Activated CD4-positive, alpha-beta T cell treated with anti-CD3 and anti-CD28 coated beads, Interleukin-2, amount 50 U/mL, for 24 hours (primary cell): ENCODE measurements at places on chromosomes 6 and 20.

- peak; percentile 23 for DNase-seq
Measured at GRCh38 chr20:50085481-50086365, 27.2 kb downstream of the UBE2V1 start.

DNA sequence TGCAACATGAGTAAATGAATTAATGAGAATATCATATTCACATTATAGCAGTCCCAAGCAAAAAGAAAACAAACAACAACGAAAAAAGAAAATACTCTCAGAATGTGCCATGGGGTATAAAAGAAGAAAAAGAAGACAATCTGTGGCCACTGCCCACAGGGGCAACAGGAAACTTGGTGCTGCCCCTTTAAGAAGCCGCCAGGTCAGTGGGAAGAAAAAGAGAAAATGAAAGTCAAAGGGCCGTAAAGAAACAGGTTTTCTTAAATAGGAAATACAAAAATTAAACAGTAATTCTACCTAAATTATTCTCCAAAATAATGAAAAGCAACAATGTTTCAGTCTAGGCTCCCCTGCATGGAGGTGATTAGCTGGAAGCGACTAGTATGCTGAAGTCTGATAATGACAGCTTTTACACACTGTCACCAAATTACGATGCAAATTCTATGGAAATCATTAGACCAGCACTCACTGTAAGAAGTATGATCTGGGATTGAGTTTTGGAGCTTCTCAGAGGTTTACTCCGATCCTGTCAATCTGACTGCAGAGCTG is 23.6 kb downstream of the GMDS start:
- no peak for DNase-seq

DNA sequence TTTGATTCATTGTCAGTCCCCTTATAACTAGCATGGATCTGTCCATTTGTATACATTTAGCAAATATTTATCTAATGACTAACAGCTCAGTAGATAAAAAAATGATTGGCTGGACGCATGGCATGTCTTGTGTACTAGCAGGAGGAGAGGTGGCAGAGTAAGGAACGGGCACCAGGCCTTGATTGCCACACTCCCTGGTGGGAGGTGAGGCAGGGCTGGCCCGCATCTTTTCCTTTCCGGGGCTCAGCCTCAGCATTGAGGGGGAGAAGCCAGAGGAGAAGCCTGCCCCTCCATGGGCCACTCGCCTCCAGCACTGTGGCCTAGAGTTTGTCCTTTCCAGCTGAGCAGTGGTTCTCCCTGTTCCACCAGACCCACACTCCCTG is 84.9 kb upstream of the TMEM181 start:
- DNase-seq = no peak

GRCh38 chr6:13485923-13486562 is 1.4 kb downstream of the GFOD1 start:
- DNase-seq = no peak

- no peak for DNase-seq
Measured at GRCh38 chr6:137188855-137189254, 15.4 kb upstream of the IL22RA2 start.

DNA sequence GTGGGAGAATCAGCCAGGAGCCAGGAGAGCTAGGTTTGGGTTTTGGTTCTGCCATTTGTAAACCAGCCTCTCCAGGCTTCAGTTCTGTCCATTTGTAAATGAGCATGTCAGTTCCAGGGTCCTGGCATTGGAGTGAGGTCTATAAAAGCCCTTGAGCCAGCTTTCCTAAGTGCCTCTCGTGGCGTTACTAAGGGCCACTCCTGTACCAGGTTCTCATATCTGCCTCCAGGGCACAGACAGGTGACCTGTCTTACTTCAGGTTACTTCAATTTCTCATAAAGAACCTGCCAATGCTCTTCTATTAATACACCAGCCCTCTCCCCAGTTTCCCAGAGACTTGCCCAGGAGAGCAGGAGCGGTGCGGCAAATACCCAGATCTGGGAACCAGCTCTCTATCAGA is 101.9 kb downstream of the VEGFA start:
- no peak for DNase-seq

DNA sequence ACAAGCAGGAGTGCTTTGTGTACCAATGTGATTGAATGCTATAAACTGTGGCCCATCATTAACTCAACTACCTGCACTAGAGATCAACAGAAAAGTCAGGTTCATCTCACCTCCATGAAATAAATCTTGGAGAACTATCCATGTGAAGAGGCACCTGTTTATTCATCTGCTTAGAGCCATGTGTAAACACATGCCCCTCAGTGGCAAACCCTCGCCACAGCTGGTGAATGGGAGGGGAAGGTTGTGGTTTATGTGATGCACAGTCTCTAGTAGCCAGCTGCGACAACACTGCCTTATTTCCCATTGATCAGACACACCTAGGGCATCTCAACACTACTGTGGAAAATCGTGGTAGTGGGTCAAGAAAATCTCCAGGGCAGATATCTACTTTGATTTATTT is 640.2 kb downstream of the PTPRT start:
- DNase-seq = no peak

- DNase-seq = no peak
Measured at GRCh38 chr6:30465595-30466306, 23.6 kb upstream of the HLA-E start.

GRCh38 chr20:59752101-59752586 is 147.8 kb downstream of the PHACTR3 start:
- no peak for DNase-seq

- DNase-seq = no peak
Measured at GRCh38 chr20:6007529-6008103, 46.2 kb downstream of the LRRN4 start.

DNA sequence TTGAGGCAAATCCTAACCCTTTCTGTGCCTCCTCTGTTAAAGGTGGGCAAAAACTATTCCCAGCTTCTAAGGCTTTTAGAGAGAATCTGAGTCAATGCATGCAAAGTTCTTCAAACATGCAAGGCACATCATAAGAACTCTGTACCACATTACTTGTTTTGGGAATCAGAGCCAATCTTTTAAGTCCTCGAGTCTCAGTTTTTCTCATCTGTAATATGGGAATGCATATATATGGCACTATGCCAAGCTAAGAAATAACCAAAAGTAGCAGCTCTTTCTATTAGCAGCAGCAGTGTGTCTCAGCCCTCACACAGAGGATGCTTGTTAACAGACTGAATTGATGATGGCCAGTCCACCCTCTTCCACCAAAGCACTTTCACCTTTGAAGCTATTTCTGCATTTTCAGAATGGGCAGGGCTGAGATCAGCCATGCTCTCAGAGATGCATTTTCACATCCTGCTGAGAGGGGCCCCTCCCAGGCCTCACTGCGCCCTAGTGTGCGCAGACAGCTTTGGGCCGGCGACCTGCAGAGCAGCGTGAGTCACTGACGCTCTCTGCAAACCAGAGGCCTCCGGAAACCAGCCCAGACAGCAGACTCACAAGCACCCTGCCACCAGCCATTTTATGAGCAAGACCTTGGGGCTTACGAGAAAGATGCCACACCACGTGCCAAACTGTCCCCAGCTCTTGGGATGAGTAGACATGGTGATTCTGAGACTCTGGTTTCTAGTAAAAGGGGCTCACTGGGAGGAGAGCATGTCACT is 138.0 kb downstream of the NFATC2 start:
- DNase-seq = peak; percentile 78

- no peak for DNase-seq
Measured at GRCh38 chr20:62728781-62729300, 20.2 kb downstream of the NTSR1 start.

GRCh38 chr6:14831937-14832336 is 413.9 kb upstream of the JARID2 start:
- DNase-seq = no peak

DNA sequence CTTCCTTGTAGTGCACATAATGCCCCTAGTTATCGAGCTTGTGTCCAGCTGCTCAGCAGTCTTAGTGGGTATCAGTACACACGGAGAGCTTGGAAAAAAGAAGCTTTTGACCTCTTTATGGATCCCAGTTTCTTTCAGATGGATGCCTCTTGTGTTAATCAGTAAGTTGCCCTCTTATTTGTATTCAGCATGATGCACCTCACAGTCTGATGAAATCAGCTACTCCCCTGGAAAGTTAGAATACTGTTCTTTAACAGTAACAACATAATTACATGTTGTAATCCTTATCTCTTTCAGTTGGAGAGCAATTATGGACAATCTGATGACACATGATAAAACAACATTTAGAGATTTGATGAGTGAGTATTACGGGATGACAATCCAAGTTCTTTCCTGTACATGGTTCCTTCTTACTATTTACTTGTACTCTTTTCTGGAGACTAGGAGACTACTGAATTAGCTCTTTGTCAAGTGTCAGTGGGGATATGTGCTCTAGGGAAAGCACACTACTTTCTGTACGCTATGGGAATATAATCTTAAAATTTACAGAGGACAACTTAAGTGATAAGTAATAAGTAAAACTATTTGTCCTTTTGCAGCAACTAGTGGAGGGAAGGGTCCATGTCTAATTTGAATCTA is 39.1 kb downstream of the PGM3 start:
- no peak for DNase-seq

DNA sequence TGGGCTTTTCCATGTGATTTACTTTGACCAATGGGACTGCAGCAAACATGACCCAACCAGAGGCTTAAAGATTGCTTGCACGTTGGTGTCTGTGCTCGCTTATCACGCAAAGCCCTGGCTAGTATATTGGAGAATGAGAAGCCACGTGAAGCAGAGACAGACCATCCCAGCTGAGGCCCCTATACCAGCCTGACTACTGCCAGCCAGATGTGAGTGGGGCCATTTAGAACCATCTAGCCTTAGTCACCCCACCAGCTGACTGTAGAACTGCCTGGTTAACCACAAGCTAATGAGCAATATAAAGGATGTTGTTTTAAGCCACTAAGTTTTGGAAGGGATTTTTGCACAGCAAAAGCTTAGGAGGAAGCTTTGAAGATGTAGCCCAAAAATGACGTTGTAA is 74.5 kb downstream of the MACROD2 start:
- DNase-seq = no peak

GRCh38 chr20:47352332-47353238 is 3.9 kb downstream of the ZMYND8 start:
- no peak for DNase-seq

GRCh38 chr20:10177326-10177725 is 41.3 kb upstream of the SNAP25 start:
- DNase-seq = no peak

DNA sequence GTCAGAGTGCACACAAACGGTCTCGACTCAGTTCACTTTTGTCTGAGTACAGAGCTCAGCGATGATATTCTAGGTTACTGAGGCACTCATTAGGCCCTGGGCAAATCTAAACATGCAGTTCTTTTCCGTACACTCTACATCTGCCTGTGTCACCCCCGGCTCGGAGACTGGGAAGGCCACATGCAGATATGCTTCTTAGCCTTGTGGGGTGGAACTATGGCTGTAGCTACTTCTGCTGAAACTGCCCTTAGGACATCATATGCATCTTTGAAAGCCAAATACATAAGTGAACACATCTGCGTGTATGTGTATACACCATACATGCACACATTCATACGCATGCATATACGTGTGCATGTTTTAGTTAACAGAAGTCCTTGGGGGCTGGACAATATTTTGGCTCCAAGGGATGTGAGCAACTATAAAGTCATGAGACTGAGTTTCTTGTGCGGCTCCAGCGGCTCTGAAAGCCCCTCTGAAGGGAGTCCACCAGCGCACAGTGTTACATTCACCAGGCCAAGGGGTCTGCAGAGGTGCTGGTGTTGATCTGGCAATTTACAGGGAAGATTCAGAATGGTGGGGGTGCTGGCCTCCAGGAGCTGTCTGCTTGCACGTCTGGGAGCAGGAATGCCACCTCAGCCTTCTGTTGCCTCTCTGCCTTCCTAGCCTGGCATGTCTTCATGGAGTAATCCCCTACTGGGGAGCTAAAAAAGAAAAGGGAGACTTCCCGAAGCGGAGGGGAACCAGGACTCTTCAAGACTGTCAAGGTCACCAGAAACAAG is 31.6 kb downstream of the PSMG4 start:
- DNase-seq = no peak

DNA sequence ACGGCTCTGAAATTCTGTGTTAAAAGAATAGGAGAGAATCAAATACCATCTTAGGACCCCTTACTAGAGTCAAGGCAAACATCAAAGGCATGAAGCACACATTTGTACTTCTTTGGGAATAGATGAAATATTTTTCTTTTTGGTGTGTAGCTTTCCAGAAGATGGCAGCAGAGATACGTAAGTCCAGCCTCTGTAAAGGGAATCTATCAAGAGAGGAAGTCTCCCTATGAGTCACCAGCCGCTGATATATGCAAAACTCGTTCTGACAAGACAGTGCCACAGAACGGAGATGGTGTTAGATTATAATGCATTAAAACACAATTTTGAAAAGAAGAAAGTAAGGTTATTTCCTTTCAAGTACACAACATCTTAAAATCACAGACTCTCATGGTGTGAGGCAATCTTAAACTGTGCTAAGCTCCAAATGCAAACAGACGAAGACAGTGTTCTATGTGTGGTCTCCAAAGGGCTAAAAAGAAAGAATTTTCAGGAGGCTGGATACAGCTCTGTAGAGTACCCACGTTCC is 120.0 kb upstream of the AGPAT4 start:
- peak; percentile 74 for DNase-seq

- DNase-seq = no peak
Measured at GRCh38 chr20:23765578-23765977, 14.8 kb upstream of the CST1 start.

DNA sequence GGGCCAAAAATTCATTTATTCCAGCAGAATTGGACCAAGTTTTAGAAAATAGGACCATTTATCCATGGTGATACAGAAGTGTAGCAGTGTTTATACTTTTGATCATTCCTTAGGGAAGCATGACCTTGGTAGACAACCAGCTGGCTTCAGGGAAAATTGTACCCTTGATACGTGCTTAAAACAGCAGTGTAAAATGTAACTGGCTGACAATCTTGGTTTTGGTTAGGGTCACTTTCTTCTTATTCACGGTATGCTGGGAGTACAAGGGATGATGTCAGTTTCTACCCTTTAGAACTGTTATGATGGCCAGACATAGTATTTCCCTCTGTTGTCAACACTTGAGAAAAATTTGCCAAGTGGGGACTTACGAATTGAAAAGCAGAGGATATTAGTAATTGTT is 157.1 kb downstream of the BCKDHB start:
- no peak for DNase-seq

DNA sequence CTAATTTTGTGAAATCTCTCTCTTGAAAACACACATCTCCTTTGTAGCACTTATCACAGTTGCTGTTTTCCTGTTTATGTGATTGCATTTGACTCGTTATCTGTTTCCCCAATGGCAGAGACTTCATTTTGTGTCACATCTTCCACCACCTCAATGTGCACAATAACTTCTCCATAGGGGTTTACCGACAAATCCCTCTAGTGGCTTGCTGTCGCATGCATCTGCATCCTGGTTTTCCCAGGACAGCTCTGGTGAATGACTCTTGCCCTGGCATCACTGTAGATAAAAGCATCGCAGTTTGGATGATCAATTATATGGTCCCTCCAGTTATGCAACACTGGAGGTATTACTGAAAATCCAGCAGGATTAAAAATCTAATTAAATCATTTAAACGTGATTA is 206.5 kb upstream of the BTBD3 start:
- DNase-seq = no peak

GRCh38 chr6:47737406-47737805 is 39.0 kb downstream of the ADGRF4 start:
- DNase-seq = no peak
